ENCODE measurements at places on chromosomes 2 and 18.

- DNase-seq, result peak; percentile 32
Observed at GRCh38 chr2:101387151-101387834, at the start of gene CREG2. TSS of gene CREG2 (minus strand) at chr2:101387503. CDS start at chr2:101387457, 46 bp downstream.

GRCh38 chr18:78994531-78994930 lies 14.9 kb downstream of the SALL3 start:
- no peak for DNase-seq

DNA sequence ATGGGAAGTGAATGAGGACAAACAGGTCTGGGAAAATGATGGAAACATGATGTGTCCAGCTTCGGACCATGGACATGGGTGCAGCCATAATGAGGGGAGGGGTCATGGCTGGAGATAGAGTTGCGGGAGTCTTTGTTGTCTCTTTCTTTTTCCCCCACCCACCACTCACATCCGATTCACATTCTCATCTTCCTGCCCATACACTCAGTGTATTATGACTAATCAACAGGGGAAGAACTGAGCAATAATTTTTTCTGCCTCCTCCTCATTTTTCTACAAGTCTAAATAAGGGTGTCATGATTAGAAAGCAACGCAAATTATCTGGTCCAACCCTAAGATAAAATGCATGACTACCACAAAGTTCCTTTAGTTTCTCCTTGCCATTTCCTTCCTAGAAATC lies 5.7 kb upstream of the SERPINB2 start:
- no peak for DNase-seq

DNA sequence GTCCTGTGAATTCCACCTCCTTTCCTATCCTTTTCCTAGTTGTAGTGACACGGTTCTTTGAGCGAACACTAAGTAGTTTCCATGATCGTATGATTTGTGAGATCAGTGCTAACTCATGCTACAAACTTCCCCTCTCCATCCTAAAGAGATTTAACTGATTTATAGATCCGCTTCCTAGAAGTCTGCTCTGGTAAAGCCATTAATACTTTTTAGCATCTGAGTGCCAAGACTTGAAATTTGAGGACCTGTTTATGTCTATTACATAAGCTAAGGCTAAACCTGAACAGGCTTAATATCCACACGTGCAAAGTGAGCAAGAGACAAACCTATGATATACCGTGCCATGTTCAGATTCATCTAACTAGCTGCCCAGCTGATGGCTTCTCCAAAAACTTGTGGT lies 14.9 kb downstream of the PROKR1 start:
- no peak for DNase-seq

- DNase-seq, result no peak
Observed at GRCh38 chr2:16226943-16227664, 286.8 kb downstream of the MYCN start.

GRCh38 chr2:182416191-182416590 lies 10.6 kb downstream of the PDE1A start:
- no peak for DNase-seq

DNA sequence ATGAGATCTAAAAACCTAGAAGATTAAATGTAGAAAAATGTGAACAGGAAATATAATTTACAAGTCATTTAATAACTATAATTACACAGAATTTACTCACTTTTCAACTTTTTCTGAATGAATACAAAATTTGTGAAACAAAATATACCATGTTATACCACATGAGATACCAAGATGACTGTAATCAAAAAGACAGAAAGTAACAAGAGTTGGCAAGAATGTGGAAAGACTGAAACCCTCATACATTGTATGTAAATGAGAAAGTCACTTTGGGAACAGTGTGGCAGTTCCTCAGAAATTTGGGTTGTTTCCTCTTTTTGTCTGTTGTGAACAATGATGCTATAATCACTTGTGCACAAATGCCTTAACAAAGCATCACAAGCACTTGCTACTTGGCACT lies 145.4 kb upstream of the ZNF804A start:
- DNase-seq, result no peak

GRCh38 chr2:118227698-118228508 lies 139.6 kb downstream of the INSIG2 start:
- no peak for DNase-seq

DNA sequence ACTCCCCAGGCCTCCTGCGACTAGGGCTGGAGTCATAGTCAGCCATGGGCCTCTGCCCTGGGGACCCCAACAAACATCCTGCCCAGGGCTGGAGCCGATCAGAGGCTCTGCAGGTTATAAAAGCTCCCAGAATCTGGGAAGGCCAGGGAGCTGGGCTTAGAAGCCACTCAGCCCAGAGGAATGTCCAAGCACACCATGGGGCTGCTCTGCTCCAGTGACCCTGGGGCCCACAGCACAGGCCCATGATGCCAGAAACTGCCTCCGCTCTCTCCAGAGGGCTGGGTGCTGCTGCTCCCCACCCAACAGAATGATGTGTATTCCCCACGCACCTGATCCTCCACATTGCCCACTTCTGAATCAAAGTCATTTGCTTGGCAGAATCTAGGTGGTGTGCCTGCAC lies 88.5 kb downstream of the ARMC9 start:
- no peak for DNase-seq

GRCh38 chr2:187442378-187442777 lies 5.7 kb downstream of the CALCRL start:
- peak; percentile 9 for DNase-seq

- DNase-seq, result peak; percentile 76
Observed at GRCh38 chr2:226903179-226903578, 67.3 kb downstream of the RHBDD1 start.

DNA sequence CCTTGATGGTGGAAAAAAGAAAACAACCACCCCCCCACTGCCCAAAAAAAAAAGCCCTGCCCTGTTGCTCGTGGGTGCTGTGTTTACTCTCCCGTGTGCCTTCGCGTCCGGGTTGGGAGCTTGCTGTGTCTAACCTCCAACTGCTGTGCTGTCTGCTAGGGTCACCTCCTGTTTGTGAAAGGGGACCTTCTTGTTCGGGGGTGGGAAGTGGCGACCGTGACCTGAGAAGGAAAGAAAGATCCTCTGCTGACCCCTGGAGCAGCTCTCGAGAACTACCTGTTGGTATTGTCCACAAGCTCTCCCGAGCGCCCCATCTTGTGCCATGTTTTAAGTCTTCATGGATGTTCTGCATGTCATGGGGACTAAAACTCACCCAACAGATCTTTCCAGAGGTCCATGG lies 28.0 kb downstream of the MAL start:
- DNase-seq, result no peak

DNA sequence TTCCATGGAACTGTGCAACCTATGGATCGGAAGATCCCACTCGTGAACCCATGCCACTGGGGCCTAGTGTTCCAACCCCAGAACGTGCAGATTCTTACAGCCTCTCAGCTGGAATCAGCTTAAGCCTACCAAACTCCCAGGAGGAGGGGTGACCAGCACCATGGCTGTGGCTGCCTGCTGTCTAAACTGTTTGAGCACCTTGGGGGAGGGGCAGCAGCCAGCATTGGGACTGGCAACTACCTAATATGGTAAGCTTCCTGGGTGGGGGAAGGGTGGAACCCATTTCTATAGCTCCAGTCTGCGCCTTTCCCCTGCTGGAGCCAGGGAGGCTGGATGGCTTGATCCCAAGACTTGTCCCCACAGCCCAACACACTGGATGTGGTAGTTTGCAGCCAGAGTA lies 10.7 kb upstream of the POLE4 start:
- no peak for DNase-seq

DNA sequence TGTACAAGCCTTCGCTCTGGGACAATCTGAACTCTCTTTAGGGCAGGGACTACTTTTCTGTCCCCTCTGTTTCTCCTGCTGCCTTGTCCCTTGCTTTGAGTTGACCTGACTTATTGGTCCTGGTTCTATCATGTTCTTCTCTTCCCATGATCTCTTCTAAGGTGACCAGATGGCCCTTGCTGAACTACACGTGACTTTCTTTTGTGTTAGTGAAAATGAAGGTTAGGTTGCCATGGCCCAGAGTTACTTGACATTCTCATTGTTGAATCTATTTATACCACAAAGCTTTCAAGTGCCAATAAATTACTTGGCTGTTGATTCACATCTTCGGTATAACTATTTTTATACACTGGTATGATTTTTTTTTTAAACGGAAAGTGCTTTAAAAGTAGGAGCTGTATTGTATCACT lies 24.4 kb downstream of the MRPL33 start:
- DNase-seq, result no peak

DNA sequence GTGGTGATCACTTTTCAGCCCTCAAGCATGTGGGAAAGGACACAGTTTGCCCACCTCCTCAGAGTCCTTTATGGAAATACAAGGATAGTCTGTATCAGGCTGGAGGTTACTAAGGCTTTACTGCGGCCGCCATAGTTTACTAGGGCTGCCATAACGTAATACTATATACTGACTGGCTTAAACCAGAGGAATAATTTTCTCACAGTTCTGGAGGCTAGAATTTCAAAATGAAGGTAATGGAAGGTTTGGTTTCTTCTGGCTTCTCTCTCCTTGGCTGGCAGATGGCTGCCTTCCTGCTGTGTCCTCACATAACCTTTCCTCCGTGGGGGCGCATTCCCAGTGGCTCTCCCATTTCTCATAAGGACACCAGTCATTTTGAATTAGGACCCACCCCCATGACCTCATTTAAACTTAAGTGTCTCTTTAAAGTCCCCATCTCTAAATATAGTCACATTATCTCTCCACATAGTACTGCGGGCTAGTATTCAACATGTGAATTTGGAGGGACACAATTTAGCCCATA lies 12.5 kb upstream of the ATIC start:
- no peak for DNase-seq

- no peak for DNase-seq
Observed at GRCh38 chr2:47811668-47812067, 28.7 kb downstream of the MSH6 start.

DNA sequence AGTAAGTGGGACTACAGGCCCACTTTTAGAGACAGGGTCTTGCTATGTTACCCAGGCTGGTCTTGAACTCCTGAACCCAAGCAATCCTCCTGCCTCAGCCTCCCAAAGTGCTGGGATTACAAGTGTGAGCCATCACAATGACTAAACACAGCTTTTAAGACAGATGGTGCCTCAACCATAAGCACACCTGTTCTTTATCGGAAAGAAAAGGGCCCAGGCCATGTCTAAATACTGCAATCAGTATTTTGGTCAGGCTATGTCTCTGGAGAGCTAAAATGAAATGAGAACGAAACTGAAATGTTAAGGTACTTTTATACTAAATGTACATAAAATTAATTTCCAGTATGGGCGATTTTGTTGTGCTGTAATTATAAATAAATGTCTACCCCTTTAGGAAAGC lies 69.5 kb upstream of the SPTBN1 start:
- DNase-seq, result no peak

DNA sequence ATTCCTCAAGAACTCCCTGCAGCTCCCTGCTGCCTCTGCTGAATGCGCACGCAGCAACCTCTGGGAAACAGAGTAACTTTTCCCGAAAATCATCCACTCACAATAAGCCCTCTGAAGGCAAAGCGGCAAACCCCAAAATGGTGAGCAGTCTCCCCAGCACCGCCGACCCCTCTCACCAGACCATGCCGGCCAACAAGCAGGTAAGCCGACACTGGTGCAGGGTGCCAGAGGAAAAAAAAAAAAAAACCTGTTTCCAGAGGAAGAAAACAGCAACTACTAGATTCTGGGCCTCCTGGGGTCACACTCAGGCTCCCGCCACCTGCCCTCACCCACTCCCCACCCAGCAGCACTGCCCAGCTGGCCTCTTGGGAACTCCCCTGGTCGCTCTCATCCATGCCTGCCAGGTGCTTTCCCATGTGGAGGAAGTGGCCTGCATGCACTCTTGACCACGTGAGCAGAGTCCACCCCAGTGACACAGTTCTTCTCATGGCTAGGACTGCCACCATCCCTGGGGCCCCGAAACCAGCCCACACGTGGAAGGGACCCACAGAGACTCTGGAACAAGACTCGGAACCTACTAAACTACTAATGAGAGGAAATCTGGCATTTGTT lies 36.9 kb downstream of the KCTD18 start:
- DNase-seq, result no peak
